Gastrocnemius medialis (tissue), 4 donors: ENCODE measurements at places on chromosomes 3 and 15.
A peak's percentile ranks its signal among the peaks of the same experiment; 100 is the strongest.

DNA sequence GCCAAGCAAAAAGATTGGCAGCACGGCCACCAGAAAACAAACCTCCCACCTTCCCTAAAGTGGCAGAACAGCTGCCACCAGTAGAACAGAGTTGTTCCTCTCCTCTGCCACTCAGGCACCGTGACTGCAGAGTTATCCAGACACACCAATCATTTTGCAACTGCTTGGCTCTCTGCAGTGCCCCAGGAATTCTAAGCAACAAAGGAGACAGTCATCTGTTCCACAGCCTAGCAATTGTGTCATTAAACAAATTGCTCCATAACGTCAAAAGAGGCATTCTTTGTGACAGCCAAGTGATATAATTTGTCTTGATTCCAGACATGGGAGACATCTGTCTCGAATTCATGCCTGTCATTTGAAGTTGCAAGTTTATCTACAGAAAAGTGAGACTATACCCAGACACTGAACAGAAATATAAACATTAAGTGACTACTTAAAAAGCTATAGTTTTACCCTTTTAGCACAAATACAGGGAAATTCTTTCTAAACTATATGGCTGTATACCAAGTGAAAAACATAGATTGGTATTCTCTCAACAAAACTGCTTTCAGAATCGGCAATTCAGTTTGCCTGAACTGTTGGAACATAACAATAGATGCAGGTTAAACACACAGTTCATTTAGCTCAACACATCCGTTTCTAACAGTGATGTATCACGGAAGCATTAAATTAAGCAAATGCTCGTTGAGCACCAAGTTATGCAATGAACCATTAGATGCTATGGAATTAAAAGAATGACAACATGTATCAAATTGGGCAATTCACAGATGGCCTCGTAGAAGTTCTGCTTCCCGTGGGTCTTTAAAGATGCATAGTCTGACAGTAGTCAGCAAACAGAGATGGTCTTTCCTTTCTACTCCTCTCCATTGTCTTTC is 281.3 kb downstream of the FGF12 start:
- DNase-seq, result no peak

DNA sequence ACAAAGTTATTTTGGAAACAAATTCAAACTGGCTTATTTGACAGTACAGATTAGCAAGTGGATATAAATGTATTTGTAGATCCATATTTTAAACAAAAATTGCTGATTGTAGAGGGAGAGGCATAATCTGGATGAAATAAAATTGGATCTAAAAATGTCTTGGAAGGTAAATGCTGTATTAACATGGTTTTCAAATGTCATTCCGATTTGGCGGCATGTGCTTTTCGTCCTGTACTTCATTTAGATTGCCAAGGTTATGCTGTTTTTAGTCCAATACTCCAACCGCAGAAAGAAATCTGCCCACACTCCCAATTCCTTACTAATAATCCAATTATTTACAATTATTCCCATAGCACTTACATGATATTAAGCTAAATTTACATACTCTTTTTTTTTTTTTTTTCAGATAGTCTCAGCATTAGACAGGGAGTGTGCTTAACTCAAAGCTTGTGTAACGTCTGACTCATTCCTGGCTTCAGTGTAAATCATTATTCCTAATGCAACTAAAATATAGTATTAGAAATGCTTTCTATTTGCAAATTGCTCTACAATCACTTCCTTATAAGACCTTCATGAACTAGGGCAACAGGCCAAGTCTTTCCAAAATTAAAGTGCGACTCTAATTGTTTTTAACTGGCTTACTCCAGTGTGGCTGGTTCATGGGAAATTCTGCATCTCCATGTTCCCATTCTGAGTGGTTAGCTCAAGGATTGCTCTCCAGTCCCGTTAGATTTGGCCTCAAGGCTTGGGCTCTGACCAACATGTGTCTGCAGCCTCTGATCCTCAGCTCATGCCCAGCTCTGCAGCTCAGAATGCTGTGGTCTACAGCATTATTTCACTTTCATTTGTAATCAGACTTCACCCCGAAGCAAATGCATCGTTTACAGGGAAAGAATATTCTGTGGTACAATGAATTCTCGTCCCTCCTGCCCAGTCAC is 103.9 kb downstream of the FBN1 start:
- DNase-seq, result no peak

- DNase-seq, result peak; percentile 52
These were observed 53.8 kb upstream of the BOC start for GRCh38 chr3:113157408-113158030.

- DNase-seq, result no peak
These were observed 27.2 kb upstream of the WDR5B start for GRCh38 chr3:122443090-122443489.

- DNase-seq, result no peak
These were observed 75.9 kb upstream of the ATP2B2 start for GRCh38 chr3:10581251-10581650.

DNA sequence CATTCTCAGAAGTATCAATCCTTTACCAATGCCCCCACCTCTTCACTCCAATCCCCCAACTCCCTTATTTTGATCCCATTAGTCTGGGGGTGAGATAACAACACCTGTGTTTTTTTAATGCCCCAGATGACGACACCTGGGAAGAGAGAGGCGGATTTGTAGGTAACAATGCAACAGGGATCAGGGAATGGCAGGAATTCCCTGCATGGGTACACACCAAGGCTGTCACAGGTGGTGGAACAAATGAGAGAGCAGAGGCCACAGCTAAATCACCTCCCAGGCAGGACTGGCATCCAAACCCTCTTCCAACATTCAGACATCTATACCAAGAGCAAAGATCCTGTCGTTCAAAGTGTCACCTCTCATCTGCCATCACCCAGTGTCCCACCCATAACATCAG is 319.2 kb upstream of the TRIM42 start:
- DNase-seq, result no peak

DNA sequence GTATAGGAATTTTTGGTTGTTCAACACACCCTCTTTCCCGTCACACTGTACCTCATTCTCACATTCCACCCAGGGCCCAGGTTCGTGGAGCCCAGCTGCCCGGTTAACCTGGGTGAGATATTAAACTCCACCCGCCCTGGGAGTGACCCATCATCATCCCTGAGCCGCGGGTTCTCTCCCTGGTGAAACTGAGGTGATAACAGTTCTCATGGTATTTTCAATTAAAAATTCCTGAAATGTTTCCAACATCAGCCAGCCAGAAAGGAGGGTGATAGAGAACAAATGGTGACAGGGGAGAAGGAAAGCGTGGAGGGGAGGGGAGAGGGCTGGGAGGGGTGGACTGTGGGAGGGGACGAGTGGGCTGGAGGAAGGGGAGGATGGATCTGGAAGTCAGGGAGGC is 148.8 kb downstream of the ALDH1A2 start:
- no peak for DNase-seq

DNA sequence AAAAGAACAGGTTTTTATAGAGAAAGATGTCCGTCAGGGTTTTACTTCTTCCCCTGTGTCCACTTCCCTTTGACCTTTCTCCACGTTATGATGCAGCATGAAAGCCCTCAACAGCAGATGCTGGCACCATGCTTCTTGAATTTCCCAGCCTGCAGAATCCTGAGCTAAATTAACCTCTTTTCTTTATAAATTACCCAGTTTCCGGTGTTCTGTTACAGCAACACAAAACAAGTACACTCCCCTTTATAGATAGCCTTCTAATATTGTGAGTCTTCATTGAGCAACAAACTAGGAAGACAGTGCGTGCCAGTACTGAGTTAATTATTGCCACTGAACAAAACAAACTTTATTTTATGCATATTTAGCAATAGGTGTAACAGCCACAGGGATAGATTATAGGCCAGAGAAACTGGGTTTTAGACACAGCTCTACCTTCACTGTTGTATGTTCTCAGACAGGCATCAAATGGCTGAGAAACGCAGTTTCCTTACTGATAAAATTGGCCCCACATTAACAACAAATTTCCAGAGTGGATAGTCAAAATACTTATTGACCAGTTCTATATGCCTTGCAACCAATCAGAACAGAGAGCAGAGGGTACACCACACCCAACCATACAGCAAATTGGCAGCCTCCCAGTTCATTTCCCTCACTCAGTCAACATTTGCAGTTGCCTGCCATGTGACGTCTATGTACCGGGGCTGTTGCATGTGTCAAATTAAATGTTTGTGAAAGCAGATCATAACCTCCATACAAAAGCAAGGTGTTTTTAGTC is 14.4 kb upstream of the TBL1XR1 start:
- no peak for DNase-seq

- no peak for DNase-seq
These were observed 15.0 kb downstream of the TIGIT start for GRCh38 chr3:114308830-114309229.

GRCh38 chr3:112333002-112333380 is at the start of gene CD200:
CD200 (plus strand) TSS chr3:112333156; CDS start chr3:112333213, 57 bp downstream.
- no peak for DNase-seq

GRCh38 chr3:24519368-24520100 is 24.9 kb upstream of the THRB start:
- no peak for DNase-seq

DNA sequence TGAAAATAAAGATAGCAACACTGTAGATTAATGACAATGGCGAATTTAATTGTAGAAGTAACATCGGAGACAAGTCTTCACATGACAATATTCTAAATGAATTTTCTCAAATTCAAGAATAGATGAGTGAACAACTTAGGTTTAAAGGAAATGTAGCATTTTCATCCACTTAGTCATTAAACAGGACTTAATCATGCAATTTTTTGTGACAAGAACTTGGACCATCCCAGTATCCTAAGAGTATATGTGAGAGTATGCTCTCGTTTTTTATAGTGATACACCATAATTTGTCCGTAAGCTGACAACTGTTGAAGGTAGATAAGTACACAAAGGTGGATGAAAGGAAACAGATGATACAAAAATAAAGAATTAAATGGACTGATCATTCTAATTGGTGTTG is 81.5 kb downstream of the DLG1 start:
- no peak for DNase-seq

DNA sequence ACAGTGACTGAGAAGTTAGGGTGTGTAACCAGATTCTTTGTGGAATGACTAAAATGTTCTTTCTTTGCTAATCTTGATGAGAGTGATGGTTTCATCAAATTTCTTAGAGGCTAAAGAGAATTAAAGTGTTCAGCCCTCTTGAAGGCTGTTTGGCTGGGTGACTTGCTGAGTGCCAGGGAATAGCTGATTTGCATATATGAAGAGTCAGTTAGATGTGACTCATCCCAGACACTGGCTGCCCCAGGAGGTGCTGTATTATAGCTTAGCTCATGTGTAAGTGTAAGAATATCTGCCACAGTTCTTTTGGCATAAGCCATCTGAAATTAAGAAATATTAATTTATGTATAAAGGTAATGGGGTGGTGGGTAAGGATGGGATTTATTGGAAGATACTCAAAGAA is 535.1 kb downstream of the NLGN1 start:
- no peak for DNase-seq

- DNase-seq, result no peak
These were observed 96.6 kb downstream of the SLC9A9 start for GRCh38 chr3:143751643-143752178.

- peak; percentile 90 for DNase-seq
These were observed 75.8 kb downstream of the LRIG1 start for GRCh38 chr3:66425032-66425431.

- DNase-seq, result no peak
These were observed 78.6 kb downstream of the WDR49 start for GRCh38 chr3:167575000-167575600.

- DNase-seq, result no peak
These were observed 68.3 kb downstream of the CD47 start for GRCh38 chr3:108022256-108023150.

- no peak for DNase-seq
These were observed 68.0 kb downstream of the CHL1 start for GRCh38 chr3:264394-265156.

DNA sequence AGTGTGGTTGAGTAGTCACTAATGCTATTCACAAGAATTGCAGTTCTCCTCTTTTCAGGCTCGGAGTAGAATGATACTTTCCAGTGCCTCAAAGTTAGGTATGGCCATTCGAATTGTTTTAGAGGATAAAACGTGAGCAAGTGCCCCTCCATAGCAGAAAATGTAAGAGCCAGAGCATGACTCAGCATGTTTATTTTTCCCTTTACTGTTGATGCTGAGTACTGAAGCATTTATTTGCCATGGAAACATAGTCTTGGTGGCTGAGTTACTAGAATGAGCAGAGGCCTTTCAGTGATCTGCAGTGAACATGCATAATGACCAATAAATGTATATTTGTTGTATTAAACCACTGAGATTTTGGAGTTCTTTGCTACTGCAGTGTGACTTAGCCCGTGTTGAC is 540.6 kb downstream of the NLGN1 start:
- DNase-seq, result no peak

DNA sequence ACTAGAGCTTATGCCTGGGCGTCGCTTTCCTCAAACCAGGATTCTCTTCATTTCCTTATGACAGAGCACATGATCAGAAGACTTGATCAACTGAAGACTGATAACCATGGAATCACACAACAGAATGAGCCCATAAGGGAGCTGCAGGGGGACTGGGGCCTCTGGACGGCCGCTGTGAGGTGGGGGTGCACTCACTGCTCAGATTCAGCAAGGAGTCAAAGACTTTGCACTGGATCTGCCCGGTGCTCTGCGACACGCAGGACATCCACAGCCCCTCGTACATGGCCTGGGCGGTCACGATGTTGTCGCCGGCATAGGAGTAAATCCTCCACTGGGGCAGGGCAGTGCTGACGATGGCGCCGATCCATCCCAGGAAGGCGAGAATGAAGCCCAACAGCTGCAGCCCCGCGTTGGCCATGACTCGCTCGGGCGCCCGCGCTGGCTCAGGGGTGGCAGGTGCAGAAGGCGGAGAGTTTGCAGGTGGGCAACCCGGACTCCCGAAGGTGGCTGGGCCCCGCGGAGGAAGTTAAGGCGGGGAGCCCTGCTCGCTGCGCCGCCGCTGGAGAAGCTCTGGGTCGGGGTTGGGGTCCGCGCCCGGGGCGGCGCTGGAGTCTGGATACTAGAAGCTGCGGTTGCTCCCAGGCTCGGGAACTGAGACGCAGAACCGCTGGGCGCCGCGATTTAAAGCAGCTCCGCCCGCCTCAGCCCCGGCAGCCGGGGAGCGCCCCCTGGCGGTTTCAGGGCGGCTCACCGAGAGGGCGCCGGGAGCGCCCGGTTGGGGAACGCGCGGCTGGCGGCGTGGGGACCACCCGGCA is at the start of gene CLDN1:
TSS of gene CLDN1 (minus strand) at position 658 of the 815 bp plus-strand sequence. CDS start at position 418, 240 bp downstream.
- DNase-seq, result peak; percentile 57

- DNase-seq, result no peak
These were observed 1.9 kb downstream of the MITF start for GRCh38 chr3:69741032-69741767.
